ENCODE measurements at places on chromosomes 5 and 9.

DNA sequence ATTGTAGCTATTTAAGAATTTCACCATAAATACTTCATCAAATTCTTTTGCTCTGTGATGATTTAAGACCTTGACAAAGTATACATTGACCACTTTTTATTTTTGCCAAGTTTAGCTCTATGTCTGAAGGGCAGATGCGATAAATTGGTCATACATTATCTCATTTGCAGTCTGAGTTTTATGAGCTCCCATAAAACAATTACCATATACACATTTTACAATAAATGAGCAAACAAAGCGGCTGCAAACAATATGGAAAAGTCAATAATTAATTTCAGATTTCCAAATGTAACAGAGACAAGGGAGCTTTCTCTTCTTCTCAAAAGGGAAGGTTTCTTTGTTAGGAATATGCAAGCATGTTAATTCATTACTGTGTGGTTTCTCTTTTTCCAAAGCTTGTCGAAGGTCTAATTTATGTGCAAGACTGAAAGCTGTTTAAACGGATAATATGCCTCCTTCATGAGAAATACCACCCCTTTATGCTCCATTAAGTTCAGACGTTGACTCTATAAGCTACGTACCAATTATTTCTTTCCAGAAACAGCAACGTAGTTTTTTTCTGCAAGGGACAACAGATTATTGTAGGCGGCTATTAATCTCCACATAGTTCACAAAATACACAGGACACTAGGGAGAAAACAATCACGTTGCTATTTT is 7.0 kb upstream of the IZUMO3 start:
- DNase-seq, result no peak

DNA sequence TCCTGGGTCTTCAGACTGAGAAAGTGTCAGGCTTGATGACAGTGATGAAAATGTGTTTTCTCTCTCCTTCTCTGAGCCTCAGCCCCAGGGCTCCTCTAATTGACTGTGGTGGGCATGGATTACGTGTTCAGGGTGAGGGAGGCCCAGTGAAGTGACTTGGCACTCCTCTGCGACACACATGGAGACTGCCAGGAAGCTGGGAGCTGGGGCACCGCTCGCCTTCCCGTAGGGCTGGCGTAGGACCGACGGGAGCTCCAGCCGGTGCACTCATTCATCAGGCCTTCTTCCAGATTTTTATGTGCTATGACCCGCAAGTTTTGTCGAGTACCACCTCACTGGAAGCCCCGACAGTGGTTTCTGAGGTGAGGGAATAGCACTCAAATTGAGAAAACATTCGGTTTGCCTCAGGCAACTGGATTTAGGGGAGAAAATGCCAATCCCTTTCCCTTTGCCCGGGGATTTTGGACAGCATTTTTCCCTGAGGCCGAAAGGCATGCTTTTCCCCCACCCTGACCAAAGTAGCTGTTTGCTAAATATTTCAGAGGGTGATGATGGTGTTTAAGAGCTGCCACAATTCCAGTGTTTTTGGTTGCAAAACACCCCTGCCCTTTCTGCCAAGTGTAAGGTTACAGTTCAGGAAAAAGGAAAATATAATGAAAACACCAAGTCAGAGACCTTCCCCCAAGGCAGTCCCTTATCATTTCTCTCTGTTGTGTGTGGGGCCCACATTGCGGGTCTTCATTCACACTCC is 83.7 kb downstream of the PCSK5 start:
- no peak for DNase-seq

DNA sequence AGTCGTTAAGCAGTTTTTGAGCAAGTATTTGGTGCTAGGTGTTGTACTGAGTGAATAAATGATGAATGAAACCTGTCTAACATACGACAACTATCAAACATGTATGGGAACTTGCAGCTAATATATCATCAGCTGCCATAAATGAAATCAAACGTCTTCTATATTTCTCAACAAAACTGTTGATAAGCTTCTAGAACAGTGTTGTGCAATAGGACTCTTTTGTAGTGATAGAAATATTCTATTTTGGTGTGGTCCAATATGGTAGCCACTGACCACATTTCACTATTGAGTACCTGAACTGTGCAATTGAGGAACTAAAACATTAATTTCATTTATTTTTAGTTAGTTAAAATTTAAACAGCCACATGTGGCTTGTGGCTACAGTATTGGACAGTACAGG is 16.3 kb upstream of the FYB1 start:
- DNase-seq, result no peak

DNA sequence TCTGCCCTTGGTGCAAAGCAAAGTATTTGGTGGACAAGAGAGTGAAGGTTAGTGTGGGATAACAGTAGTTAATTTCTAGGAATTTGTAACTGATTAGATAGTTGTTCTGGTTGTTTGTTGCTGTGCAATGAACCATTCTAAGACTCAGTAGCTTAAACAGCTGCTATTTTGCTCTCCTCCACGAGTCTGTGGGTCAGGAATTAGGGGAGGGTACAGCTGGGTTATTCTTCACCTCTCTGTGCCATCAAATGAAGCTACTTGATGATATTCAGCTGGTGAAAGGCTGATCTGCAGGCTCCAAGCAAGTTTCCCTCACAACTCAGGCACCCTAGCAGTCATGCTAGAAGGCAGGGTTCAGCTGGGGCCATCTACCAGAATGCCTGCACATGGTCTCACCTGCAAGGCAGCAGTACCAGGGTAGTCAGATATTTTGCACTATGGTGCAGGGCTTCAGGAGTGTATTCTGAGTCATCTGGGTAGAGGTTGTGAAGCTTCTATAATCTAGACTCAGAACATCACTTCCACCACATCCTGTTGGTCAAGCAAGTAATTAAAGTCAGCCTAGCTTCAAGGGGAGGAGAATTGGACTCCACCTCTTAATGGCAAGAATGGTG is 159.5 kb upstream of the SLC28A3 start:
- no peak for DNase-seq

GRCh38 chr9:19423163-19423562 is 14.4 kb downstream of the ACER2 start:
- no peak for DNase-seq

DNA sequence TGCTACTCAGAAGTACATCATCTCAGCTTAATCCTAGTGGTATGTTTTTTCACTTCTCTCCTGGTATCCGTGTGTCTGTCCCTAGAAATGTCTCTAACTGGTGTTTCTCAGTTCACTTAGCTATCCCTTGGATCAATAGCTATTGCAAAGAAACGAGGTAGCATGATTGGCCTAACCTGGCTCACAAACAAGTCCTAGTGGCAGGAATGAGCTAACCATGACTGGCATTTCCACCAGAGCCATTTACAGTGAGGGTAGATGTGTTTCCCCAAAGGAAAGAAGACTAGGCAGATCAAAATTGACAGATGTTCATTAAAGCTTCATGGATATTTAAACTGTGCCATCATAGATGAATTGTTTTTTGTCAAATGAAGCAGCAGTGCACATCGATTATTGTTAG is 82.5 kb downstream of the PALM2AKAP2 start:
- DNase-seq, result no peak

DNA sequence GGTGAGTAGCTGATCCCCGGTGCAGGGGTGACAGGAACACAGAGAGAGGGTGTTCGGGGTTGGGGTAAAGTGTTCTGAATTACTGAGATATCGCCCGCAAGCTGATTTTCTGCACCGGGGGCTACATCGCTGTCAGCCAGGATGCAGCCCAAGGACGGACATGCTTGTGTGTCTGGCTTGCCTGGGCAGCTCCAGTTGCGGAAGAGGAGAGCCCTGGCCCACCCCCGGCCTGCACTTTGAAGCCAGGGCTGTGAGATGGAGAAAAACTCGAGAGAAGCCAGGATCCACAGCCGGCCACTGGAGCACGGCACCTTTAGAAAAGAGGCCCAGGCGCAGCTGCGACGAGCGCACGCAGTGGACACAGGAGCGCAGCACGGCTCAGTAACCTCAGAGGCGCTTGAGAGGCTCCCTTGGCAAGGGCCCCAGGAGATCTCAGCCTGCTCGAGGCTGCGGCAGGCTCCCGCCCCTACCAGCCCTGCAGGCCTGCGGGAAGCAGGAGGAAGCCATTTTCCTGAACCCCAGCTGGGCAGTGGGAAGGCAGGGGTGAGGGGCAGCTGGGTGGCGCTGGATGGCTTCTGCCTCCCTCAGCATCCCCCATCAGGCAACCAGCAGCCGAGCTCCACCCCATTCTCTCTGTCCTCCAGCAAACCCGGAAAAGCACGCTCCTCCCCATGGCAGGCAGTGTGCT is 59.2 kb downstream of the C9orf50 start:
- peak; percentile 28 for DNase-seq

DNA sequence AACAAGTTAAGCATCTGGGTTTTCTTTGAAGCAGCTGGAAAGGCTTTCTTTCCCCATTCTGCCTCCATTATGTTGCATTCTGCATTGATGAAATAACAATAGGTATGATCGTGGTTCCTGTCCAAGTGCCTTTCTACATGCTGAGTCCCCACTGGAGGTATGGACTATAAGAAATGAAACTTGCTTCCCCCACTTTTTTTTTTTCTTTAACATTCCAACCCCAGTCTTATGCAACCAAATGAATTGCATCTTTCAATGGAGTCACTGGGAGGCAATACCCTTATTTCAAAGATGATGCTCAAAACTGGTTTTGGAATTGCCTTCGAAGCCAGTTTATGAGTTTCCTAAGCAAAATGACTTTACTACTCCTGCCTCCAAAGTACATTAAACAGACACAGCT is 58.9 kb downstream of the ARSB start:
- no peak for DNase-seq

- DNase-seq, result no peak
These were observed 1216.2 kb downstream of the MAT2B start for GRCh38 chr5:164721656-164722055.

- no peak for DNase-seq
These were observed 16.3 kb upstream of the GPX8 start for GRCh38 chr5:55143624-55144023.

DNA sequence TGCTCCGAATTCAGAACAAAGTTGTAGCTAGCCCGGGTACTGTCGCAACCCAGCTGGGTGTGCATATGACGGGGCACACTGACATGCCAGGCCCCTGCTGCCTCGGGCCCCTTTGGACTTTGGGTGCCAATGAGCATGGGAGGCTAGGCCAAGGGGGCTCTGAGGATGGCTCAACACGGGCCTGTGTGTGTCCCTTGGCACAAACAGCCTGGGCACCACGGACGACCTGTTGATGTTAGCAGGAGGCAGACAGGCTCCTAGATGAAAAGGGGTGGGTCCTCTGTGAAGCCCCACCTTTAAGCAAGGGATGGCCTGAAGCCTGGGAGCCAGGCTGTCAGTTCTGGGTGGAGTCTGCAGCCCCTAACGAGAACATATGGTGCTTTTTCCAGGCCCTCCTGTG is 1688.2 kb downstream of the EFNA5 start:
- DNase-seq, result no peak

DNA sequence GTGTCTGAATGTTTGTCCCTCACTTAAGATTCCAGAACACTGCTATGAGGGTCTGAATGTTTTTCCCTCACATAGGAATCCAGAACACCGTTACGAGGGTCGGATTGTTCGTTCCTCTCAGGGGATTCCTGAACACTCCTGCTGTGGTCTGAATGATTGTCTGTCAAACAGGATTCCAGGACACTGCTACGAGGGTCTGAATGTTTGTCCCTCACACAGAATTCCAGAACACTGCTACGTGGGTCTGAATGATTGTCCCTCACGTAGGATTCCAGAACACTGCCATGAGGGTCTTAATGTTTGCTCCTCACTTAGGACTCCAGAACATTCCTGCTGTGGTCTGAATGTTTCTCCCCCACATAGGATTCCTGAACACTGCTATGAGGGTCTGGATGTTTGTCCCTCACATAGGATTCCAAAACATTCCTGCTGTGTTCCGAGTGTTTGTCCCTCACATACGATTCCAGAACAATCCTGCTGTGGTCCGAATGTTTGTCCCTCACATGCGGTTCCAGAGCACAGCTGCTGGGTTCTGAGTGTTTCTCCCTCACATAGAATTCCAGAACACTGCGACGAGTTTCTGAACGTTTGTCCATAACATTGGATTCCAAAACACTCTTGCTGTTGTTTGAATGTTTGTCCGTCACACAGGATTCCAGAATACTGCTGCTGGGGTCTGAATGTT is 199.5 kb downstream of the FOXD4L6 start:
- DNase-seq, result no peak

- DNase-seq, result no peak
These were observed 193.5 kb downstream of the ACTL7B start for GRCh38 chr9:108662091-108662875.

- no peak for DNase-seq
These were observed 42.1 kb downstream of the SLC46A2 start for GRCh38 chr9:112848316-112849151.

- DNase-seq, result no peak
These were observed 404.0 kb upstream of the FAM174A start for GRCh38 chr5:100131161-100131560.

DNA sequence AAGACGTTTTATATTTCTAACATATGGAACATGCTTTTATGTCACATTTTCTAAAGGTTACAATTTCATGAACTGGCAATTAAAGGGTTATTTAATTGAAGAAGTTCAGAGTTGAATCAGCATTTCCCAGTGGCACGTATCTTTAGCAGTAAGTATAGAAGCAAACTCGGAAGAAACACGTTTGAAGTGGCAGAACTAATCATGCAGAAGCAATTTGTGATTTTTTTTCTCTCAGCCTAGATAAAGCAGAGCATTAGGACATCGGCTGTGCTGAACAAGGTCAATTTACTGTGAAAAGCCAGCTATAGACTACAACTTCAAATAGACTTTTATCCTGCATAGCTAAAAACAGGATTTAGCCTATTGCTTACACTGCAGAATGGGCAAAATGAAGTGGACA is 104.7 kb downstream of the ISL1 start:
- DNase-seq, result no peak

Data from NCI-H187 (cell line).